ENCODE measurements at places on chromosomes 3 and 15.

DNA sequence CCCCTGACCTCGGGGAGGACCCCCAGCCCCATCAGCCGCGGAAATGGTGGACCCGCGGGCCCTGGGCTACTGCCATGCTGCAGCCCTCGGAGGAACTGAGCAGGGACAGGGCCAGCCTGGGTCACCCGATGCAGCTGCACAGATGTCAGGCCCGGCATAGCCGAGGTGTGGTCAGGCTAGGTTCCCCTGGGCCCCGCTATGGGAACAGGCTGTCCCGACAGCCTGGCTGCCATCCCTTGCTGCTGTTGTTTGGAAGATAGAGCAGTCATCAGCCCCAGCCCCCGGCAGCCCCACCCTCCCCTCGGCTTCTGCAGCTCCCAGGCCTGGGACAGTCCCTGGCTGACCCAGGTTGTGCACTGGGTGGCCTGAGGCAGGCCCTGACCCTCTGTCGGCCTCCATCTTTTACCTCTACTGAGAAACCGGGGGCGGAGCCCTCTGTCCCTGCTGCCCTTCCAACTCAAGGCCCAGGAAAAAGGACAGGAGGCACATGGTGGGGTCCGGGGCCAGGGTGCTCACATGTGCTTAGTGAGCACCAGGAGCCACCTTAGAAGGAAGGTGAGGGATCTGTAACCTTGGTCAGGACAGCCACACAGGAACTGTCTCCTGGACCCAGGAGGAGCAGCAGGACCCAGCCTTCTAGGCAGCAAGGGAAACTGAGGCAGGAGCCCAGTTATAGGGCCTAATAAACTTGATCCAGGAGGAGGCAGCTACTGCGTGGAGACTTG is 31.5 kb upstream of the FBLN2 start:
- DNase-seq = no peak

GRCh38 chr15:33742306-33742705 is 226.0 kb upstream of the CHRM5 start:
- DNase-seq = no peak

- DNase-seq = no peak
These were observed 185.3 kb upstream of the FEZF2 start for GRCh38 chr3:62558549-62559112.

- no peak for DNase-seq
These were observed 207.2 kb downstream of the TBC1D5 start for GRCh38 chr3:17535274-17535673.

DNA sequence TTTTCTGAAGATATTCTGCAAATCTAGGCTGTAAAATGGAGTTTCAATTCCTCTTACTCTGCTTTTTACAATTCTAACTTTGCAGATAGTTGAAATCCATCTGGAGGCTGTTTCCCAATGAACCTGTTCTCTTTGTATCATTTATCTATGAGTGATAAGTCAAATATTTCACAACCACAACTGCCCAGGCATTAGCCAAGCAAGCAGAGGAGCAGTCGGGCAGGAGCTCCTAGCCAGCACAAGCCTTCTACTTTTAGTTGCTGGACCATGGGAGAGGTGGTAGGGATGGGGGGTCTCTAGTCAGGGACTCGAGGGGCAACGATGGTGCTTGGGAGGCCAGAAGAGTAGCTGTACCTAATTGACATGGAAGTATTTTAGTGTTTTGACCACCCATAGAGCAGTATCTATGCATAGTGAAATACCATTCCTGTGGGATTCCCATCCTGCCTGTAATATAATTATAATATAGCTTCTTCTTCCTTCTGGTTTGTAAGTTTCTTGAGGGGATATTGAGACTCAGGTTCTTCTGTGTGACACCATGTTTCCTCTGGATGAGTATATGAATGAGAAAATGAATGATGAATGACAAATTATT is 353.5 kb upstream of the IL12A start:
- no peak for DNase-seq

DNA sequence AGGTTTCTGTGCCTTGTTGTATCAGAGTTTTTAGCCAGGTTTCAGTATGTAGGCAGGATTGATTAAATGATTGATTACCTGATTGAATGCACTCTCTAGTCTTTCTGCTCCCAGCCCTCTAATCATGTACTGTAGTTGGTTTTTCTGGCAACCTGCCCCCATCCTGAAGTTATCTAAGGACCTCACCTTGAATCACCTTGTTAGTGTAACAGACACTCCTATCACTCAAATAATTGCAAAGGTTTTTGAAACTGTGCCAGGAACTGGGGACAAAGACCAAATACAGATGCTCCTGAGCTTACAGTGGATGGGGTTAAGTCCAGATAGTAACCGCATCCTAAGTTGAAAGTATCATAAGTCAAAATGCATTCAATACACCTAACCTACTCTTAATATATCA is 141.5 kb upstream of the EIF1B start:
- DNase-seq = no peak

GRCh38 chr15:44447772-44448376 is 20.4 kb downstream of the CTDSPL2 start:
- no peak for DNase-seq

DNA sequence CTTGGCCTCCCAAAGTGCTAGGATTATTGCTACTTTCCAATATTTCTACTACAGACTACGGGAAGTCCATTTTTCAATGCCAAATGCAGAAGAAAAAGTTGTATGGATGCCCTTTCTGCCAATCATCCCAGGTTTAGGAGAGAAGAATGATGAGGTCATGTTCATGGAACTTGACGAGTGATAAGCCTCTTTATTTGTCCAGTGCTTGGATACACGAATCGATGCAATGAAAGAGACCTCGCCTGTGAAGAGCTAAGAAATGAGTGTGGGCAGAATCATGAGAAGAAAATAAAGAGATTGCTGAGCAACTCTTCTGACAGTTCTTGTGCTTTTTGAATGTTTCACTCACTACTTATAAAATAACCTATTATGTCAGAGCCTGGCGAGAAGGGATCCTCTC is 996 bp upstream of the SLC28A1 start:
- DNase-seq = no peak

GRCh38 chr3:175477651-175478224 is 618.6 kb downstream of the NAALADL2 start:
- DNase-seq = no peak

DNA sequence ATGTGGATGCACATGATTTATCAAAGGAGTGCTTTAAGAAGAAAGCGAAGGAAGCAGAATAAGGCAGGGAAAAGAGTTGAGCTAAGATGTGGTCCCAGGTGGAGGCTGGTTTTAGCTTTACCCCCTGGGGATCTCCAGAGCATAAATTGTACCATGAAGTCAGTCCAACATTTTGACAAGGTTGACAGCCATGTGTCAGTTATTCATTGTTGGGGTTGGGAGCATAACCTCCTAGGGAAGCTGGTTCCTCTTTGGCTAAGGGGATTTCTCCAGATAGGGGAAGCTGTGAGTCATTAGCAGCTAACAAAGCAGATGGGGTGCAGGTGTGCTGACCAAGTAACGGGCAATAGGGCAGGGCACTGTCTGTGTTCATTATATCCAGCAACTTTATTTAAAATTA is 123.7 kb upstream of the IGSF10 start:
- no peak for DNase-seq

GRCh38 chr15:76038512-76038911 is 21.3 kb upstream of the TMEM266 start:
- no peak for DNase-seq

DNA sequence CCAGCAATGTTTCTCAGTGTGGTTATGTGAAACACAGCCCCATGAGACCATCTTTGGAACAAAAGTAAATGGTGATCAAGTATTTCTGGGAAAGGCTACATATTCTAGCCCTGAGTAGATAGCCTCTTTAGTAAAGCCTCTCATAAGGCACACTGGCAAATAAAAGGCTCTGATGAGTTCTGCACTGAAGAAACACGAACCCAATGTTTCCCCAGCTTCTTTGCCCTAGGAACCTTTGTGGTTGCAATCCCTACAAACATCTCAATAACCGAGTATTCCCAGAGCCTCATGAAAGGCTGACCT is 41.8 kb downstream of the RAB6B start:
- no peak for DNase-seq

DNA sequence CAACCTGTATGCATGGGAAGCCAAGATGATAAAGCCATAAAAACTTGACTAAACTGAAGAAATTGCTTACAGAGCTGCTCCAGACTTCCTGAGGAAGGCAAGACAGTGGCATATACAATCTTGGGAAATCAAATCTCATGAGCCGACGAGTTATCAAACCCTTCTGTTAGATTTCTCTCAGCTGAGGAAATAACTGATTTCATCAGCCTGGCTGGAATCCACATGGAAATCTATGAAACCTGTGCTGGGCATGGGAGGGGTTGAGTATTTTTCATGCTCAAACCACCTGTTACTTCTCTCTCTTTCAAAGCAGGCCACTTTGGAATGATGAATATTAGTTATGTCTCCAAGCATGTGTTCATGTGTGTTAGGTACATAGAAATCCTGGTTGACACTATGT is 727.7 kb downstream of the FHIT start:
- no peak for DNase-seq

DNA sequence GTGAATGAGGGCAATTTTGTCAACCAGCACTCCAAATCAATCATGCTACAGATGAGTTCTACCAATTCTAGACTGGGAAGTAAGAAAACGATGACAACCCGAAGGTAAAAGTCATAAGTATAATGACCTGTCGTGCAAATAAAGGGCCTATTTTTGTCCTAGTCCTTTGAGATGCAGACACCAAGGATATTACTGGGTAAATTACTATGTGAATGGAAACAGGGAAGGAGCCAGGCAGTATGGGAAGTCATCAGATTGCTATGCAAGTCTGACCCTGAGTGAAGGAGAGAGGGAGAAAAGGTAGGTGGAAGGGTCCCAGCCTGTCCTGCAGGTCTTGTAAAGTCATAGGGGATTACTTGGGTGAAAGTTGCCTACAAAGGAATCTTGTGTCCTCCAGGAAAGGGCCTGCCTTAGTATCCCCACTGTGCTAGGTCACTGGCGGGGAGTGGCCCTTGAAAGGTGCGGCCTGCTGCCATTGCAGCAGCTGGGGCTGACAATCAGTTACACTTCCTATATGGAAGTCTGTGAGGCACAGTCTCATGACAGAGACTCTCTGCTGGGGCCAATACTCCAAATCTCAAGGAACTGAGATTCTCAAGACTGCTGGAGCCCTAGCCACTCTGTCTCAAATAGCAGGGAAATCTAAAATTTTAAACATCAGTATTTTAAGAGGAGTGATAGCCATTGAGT is 149.9 kb upstream of the SLC2A2 start:
- no peak for DNase-seq

DNA sequence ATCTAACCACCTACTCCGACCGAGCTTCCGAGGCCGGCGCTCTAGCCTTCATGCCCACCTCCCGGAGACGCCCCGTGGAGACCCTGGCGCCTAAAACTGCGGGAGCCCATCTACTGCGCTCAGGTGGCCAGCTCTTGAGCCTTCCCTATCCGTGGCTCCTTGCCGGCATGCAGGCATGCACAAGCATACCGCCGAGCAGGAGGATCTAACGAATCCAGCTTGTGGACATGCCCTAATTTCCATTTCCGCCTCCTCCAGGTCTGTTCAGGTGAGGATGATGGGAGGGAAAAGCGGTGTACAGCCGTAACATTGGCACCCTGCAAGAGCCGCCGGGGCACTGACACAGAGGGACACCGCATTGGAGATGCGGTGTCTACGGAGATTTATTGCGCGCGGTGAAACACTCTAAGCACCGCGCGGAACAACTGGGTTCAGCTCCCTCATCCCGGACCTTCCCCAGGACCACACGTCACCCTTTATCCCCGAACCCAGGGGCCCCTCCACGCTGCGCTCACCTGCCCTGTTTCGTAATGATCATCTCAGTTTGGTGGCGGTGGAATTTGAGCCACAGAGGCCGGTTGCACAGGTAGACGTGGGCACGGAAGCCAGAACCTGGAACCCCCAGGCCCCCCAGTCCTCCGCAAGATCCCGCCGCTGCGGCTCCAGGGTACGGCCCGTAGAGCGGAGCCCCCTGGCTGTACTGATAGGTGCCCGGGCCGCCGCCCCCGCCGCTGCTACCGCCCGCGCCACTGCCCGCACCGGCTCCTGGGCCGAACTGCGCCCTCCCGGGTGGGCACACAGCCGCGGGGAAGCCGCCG is 1.0 kb downstream of the EOMES start:
- no peak for DNase-seq

DNA sequence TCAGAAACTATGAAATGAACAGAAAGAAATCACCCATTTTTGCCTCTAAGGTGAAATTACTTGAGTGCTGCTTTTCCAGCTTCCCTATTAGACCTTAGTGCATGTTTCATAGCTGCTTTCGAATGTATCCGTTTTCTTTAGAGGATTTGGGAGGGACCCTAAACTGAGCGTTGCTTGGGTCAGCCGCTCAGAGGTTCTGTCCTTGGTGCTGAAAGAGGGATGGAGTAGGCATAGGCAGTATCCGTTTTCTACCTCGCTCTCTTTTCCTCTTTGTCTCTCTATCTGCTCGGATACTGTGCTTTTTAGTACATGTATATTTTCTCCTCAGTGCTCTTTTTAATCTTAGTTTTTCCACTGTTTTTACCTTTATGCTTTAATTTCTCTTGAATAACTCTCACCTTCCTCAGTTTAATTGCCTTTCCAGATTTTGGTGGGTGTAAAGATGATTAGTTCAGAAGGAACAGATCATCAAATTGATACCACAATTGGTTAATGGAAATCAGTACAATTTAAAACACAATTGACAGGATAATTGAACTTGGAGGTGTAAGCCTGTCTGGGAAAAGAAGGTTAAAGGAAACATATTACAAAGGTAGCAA is at the start of gene DRD3:
DRD3 (minus strand) TSS at position 283 of the 599 bp plus-strand sequence. CDS start 7,060 bp downstream, outside the sequence.
- DNase-seq = no peak

DNA sequence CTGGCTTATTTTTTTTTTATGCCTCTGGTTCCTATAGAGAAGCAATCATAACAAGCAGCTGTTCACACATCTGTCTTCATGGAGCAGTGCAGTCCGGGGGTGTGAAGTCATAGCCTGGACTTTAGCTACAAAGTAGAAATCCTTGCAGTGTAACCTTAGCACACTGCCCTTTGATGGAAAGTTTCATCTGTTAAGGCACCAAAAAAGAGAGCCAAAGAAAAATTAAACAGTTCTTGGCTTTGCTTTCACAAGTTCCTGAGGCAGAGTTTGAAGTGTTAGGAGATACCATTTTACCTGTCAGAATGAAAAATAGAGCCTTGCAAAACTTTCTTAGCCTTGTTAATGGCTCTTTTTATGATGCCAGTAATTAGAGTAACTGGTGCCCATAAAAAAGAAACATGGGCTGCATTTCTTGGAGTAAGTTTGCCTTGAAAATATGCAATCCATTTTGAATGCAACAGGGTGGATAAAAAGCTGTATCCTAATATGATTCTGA is 84.1 kb downstream of the PIK3R4 start:
- no peak for DNase-seq

DNA sequence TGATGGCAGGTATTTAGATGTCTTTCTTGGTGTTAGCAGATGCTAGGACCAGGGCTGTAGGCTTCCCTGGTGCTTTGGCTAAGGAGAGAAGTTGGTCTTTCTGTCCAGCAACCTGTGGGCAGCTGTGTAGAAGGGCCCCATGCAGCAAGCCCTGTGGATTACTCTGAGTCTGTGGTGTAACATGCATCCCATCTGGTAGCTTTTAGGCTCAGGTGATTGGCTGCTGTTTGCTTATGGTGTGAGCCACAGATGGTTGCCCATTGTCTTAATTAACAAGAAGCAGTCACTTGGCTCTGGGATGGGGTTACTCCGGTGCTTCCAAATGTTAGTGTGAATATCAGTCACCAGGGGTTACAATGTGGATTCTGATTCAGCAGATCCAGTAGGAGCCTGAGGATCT is 368.6 kb upstream of the C2CD4B start:
- DNase-seq = no peak

- no peak for DNase-seq
These were observed 222.7 kb upstream of the NAALADL2 start for GRCh38 chr3:174636451-174636850.

GRCh38 chr15:78726870-78727551 is 84.3 kb downstream of the ADAMTS7 start:
- DNase-seq = no peak

- DNase-seq = no peak
These were observed 106.1 kb downstream of the FILIP1L start for GRCh38 chr3:100008081-100008698.
